ENCODE measurements at places on chromosomes 5 and 9.

DNA sequence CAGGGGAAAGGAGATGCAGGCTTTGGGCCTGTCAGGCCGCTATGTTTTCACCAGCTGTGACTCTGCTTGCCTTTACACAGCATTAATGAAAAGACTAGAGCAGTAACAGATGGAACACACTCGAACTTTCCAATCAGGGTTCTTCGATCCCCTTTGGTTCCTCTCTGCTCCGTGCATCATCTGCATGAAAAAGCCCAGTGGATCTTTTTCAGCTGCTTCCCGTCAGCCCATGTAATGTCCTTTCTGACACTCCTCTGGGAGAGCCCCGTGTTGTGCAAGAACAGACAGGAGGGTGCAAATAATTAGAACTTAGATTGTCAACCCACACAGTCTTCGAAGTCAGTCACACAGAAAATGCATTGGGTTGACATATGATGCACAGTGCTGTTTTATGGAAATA lies 448.9 kb upstream of the ZNF462 start:
- DNase-seq: no peak

GRCh38 chr5:37251665-37252064 lies 2.5 kb upstream of the CPLANE1 start:
- no peak for DNase-seq

DNA sequence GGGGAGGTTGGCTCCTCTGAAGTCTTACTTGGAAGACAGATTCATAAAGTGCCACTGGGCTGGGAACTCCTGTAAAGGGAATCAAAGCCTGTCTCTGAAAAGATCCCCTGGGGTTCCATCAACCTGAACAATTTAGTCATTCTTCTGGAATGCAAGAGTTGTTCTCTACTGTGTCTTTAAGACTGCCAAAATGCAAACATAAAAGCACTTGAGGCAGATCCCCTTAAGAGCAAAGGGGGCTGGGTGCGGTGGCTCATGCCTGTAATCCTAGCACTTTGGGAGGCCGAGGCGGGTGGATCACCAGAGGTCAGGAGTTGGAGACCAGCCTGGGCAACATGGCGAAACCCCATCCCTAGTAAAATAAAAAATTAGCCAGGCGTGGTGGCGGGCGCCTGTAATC lies 16.7 kb downstream of the CDKN2AIPNL start:
- DNase-seq: no peak

DNA sequence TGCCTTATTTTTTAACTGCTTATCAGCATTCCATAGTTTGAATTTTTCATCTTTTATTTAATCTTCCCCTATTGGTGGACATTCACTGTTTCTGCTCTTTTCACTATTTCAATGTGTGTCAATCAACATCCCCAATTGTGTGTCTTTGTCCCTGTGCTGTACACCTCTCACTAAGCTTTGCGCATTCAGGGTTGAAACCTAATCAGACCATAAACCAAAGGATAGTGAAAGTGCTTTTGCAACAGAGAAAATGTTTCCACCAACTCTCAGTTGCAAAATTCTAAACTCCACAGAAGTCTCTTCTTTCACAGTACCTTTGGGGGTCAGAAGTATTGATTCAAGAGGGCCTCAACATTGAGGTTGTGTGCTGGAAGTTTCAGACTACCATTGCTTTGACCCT lies 127.1 kb upstream of the SAP30L start:
- no peak for DNase-seq

GRCh38 chr5:80308526-80308925 lies 11.3 kb upstream of the SPZ1 start:
- DNase-seq: no peak

- no peak for DNase-seq
Observed at GRCh38 chr9:104463864-104464263, 40.2 kb upstream of the OR13F1 start.

- DNase-seq: no peak
Observed at GRCh38 chr9:83526901-83527300, 11.3 kb downstream of the FRMD3 start.

GRCh38 chr5:62603934-62604333 lies 25.3 kb downstream of the LRRC70 start:
- no peak for DNase-seq

GRCh38 chr5:82147860-82148573 lies 130.1 kb downstream of the RPS23 start:
- DNase-seq: peak; percentile 15

DNA sequence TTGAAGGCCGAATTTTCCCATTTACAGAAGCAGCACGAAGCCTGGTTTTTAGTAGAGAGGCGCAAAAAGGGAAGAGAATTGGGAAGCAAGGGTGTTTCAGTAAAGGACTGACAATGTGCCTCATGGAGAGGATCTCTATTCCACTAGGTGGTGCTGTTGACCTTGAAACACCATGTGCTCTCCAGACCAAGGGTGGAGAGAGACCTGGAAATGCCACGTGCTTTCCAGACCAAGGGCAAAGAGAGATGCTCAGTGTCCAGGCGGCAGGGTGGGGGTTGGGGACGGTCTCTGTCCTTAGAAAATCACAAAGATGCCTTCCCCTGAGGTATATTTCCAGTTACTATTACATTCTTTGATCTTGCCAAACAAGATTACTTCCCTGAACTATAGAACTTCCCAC lies 425.3 kb downstream of the CSNK1G3 start:
- DNase-seq: no peak

GRCh38 chr9:74577956-74578355 lies 80.8 kb downstream of the RORB start:
- DNase-seq: no peak

GRCh38 chr5:169009123-169009522 lies 291.8 kb downstream of the SLIT3 start:
- no peak for DNase-seq

- peak; percentile 26 for DNase-seq
Observed at GRCh38 chr9:2502760-2503159, 118.8 kb upstream of the VLDLR start.

DNA sequence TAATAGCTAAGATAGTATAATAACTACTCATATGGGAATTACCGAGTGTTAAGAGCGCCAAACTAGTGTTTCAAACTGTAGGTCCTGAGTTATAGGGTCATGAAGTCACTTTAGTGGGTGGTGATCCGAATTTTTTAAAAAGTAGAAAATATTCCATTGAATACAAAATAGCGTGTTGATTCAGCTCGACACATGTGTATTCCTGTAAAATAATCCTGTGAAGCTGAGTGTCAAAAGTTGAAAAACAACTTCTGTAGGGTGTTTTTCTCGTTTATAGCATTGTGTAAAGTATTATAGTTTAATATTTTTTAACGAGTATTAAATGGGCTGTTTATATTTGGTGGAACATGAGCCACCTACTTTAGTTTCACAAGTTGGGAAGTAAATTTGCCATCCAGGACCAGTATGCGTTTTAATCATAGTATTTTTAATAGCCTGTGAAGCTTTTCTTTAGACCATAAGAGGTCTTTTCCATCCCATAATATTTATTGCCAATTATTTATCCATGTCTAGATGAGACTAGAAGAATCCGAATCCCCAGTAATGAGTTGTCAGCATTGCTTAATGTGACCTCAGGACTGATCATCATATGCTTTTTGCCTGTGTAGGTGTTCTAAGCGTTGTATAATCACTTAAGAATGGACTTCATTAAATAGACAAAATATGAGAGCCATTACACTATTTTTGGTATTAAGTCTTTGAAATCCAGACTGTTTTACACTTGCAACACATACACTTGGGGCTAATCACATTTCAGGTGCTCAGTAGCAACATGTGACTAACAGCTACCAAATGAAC lies 84.1 kb downstream of the PTPDC1 start:
- no peak for DNase-seq

DNA sequence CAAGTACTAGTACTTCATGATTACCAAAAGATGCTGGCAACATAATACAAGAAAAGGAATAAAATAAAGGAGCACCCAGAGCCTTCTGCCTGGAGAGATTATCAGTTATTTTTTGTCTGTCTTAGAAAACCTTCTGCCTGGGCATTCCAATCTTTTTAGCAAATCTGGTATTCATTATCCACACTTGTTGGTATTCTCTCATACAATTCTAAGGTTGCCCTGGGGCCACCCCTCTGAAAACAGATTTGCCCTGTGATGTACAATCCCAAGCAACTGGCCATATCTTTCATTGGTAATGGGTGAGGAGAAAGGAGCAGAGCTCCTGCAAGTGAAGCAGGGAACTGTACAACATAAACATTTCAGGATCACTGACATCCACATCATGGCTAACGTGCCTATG lies 47.8 kb downstream of the WDR41 start:
- no peak for DNase-seq

GRCh38 chr5:111227801-111228200 lies 3.6 kb downstream of the CAMK4 start:
- DNase-seq: peak; percentile 22

DNA sequence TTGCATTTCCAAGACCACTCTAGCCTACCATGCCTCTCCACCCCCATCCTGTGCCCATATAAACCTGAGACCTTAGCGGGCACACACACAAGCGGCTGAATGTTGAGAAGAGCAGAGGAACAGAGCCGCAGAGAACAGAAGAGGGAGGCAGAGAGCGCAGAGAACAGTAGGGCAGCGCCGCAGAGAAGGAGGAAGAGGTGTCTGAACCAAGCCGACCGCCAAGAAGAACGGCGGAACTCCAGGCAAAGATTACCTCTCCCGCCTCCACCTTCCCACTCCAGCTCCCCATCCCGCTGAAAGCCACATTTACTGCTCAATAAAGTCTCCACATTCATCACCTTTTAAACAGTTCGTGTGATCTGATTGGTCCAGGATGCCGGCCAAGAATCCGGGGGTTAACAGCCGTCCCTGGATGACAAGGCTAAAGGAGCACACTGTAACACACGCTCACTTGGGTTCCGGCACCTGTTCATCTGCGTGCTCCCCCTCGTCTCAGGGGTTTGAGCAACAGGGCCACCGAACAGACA lies 33.2 kb downstream of the GRIN3A start:
- DNase-seq: no peak

DNA sequence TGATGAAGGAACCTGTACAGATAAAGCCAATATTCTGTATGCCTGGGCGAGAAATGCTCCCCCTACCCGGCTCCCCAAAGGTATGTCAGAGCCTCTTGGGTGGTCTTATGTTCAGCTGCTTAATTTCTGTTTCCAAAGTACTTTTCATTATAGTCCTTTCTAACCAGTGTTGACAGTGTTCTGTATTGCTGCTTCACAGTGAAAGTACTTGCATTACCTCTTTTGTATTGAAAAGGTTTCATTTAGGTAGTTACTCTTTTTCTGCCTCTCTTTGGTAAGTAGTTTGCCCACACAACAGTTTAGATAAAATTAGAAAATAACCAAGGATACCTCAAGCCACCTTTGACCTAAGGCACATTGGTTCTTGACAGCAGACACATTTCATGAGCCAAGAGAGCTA lies 169.9 kb downstream of the PAM start:
- no peak for DNase-seq

DNA sequence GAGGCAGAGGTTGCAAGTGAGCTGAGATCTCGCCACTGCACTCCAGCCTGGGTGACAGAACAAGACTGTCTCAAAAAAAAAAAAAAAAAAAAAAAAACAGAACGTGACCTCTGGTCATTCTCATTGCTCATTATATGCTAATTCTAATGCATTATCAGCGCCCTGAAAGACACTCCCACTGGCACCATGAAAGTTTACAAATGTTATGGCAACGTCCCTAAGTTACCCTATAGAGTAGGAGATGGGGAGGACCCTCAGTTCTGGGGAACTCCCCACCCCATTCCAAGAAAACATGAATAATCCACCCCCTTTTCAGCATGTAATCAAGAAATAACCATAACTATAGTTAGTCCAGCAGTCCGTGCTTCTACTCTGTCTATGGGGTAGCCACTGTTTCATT lies 48.9 kb upstream of the DENND4C start:
- DNase-seq: no peak

- DNase-seq: no peak
Observed at GRCh38 chr5:68257210-68257609, 41.7 kb downstream of the PIK3R1 start.

DNA sequence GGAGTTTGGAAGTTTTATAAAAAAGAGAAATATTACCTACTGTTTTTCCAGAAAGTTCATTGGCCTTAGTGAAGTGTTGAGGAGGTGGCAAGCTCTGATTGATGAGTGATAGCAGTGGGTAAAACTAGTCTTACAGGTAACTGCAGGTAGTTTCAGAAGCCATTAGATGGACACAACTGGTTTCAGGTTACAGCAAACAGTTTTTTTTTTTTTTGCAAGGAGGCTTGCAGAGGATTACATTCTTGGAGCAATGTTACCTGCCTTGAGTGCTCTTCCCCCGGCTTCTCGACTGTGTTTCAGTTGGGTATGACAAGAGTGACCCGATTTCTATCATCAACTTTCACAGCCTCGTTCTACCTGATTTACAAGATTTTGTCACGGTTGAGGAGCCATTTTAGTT lies 333.4 kb downstream of the YTHDC2 start:
- DNase-seq: no peak

DNA sequence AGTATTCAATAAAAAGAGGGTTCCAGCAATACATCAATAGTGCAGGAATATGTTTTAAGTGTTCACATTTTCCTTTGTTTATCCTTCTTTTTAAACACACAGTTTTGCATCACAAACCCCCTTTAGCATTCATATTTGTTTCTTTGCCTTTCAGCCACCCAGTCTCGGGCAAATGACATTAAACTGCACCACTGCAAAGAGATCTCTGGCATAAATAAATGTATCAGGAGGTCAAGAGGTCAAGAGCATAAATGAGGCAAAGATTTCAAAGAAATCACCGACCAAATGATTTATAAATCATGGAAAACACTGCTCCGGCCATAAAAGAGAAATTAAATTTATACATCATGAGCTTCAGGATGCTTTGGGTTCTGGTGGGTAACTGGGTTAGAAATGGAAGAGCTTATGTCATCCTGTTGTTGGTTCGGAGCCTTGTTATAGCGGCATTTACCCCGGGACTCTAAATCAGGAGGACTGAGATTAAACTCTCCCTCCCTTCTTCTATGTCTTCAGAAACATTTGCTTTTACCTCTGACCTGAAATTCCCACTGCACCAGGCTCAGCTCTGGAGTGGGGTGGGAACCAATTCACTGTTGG lies 449.6 kb upstream of the CLINT1 start:
- no peak for DNase-seq
